ENCODE measurements at places on chromosomes 2 and 18.

GRCh38 chr2:105584435-105585010 lies 160.2 kb upstream of the NCK2 start:
- DNase-seq = no peak

GRCh38 chr2:112757265-112757664 lies 7.1 kb downstream of the CKAP2L start:
- DNase-seq = no peak

DNA sequence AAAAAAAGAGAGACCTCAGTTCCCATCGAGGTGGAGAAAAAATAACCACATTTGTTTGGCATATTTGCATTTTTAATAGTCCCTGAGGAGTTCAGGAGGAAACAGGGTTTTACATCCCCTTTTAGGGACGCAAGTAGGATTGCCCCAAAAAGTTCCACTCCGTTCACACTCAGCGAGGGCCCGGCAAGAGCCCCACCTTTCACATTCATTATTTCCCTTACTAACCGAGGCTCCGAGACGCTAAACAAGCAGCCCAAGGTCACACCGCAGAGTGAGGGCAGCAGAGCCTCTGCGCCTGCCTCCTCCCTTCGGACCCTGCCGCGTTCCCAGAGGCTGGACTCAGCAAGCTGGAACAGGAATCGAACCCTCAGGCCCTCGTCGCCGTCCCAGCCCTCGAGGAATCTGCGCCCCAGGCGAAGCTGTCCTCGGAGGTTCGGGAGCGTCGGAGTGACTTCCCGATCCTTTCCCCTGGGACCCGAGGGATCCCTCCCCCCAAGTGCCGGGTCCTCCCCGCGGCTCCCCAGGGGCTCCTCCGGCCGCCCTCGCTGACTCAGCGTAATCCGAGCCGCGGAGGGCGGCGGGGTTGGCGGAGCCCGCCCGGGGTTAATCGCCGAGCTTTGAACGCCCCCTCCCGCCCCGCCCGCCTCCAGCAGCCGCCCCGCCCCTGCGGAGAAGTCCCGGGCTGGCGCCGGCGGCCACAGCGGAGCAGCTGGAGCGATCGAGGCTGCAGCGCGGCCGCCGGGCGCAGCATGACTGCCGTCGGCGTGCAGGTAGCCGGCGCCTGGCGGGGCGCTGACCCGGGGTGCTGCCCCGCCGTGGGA lies at the start of gene TMEM37:
TMEM37 (plus strand) TSS at position 700 of the 821 bp plus-strand sequence; CDS start at position 750, 50 bp downstream.
- peak; percentile 21 for DNase-seq

DNA sequence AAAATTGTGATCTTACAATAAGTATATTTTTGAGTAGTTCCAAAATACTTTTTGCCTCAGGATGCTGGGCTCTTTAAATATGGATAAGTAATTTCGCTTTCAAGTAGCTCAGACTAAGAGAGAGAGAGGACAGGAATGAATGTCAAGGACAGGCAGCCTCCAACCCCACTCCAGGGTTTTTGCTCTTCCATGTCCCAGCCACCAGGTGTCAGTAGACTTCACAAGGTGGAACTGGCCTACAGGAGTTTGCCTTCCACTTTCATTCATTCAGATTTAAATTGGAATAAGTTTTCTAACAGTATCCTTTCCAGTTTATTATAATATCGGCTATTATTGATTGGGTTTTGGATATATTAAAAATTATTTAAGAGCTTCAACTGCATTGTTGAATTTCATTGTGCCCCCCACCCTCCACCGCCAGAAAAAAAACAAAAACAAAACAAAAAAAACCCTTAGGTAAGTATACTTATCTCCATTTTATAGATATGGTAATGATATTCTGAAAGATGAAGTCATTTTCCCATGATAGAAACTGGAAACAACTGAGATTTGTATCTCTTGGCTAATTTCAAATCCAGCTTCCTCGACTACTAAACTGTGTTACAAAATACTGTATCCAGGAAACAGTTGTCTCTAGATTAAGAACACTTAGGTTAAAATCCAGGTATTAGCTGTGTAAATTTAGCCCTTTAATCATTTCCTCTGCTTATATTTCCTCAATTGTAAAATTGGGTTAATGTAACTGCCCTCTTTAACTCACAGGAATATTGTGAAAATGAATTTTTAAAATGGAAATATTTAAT lies 793.1 kb downstream of the ERBB4 start:
- DNase-seq = peak; percentile 18

DNA sequence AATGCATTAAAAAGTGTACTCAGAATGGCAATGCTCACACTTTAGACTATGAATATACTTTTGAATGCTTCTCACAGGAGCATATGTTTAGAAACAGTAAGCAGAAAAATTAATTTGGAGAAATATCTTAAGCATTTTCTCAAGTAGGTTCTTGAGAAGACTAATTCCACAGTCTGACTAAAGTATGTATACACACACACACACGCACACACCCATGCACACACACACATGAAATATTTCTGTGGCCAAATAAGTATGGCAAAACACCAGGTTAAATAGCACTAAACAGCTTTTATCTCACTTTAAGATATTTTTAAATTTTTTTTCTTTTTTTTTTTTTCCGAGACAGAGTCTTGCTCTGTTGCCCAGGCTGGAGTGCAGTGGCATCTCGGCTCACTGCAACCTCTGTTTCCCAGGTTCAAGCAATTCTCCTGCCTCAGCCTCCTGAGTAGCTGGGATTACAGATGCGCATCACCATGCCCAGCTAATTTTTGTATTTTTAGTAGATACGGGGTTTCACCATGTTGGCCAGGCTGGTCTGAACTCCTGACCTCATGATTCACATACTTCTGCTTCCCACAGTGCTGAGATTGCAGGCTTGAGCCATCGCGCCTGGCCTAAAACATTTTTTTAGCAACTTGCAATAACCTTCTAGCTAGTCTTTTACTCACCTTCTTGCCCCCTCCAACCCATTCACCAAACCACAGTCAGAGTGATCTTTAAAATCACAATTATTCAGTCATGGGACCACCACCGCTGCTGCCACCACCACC lies 67.5 kb upstream of the SCG2 start:
- DNase-seq = no peak

GRCh38 chr2:54850171-54851122 lies 127.0 kb downstream of the EML6 start:
- DNase-seq = no peak
